ENCODE measurements at places on chromosomes 11 and 22.

DNA sequence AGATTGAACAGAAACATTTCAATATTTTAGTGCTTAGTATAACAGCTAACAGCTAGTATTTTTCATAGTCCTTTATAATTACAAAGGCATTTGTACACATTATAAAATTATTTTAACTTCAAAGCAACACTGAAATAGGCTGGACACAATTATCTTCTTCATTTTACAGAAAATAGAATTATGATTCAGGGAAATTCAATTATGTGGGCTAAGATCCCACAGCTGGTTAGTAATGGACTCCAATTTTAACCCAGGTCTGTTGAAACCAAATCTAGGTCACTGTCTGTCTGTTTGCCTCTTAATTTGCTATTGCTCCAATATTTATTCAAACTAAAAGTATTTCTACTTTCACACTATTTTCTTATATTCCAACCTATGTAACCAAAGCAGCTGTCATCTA is 154.1 kb upstream of the CTSC start:
- DNase-seq: no peak

DNA sequence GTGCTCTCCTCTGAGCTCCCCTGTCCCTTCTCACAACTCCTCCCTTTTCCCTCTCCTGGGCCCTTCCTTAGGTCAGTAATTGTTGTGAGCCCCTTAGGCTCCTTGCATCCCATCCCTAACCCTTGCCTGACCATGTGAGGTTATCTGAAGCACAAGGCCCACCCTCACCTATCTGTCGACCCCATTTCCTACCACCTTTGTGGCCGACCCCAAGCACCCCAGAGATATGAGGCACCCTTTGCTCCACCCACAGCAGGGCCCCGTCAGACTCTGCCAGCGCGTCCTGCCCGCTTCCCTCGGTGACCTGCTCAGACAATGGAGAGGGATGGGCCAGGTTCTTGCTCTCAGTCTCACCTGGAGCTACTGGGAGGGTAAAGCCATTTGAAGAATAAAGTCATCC is 1.3 kb downstream of the GNG3 start:
- no peak for DNase-seq

DNA sequence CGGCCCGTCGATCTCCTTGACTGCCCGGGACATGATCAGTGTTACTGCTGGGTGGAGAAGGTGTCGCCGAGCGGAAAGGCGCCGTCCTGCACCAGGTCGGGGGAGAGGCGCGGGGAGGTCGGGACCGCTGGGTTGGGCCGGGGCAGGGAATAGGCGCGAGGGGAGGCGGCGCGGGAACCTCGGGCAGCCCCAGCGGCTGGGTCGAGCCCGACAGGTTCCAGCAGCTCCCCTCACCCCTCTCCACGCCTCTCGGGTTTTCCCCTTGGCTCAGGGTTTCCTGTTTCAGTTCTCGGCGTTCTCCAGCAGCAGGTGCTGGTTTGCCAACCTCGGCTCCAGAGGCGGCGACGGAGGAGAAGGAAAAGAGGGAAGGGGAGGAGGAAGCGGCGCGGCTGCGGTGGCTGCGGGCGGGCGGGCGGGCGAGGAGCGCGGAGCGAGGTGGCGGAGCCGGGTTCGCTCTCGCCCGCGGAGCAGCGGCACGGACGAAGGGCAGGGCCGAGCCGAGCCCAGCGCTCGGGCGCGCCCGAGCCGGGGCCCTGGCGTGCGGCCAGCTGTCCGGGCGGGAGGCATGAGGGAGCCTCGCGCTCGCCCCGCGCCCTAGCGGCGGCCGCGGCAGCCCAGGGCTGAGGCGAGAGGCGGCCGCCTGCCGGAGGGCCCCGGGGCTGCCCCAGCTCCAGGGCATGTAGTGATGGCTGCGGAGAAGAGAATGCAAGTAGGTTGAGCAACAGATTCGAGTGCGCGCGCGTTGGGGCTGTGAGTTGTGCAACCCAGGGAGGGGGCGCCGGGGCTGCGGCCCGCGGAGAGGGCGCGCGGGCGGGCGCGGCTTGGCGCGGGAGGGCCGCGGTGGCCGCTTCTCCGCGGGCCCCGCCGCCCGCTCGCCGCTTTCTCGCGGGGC is at the start of gene ZC3H12C:
ZC3H12C (plus strand) TSS at position 878 of the 892 bp plus-strand sequence. CDS start 20 bp downstream, outside the sequence.
- DNase-seq: no peak

GRCh38 chr11:102830001-102830727 is 13.2 kb downstream of the MMP3 start:
- DNase-seq: no peak

- DNase-seq: no peak
These were observed 8.0 kb downstream of the MRTFA start for GRCh38 chr22:40628354-40629042.

GRCh38 chr11:72989727-72990126 is 152.4 kb downstream of the FCHSD2 start:
- no peak for DNase-seq

- no peak for DNase-seq
These were observed 213.4 kb upstream of the SYN3 start for GRCh38 chr22:33271390-33272161.

GRCh38 chr11:62667460-62667859 is 2.3 kb downstream of the CSKMT start:
- no peak for DNase-seq
